DMS153 (cell line): ENCODE measurements at places on chromosomes 3 and 15.

DNA sequence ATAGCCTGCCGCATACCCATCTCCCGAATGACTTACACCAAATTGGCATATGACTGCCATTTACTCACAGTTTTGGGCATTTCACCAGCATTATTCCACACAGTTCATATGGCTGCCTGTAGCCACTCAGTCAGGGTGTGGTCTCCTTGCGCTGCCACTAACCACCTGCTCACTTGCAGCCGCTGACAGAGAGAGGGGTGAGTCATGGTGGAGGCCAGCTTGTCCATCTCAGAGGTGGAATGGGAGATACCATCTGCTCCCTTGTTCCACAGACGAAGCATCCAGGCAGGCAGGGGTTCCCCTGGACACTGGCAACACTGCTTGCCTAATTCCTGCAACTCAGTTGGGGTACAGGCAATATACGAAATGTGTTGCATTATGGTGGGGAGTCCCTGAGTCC is 15.6 kb downstream of the CCRL2 start:
- DNase-seq = peak; percentile 33

- no peak for DNase-seq
Observed at GRCh38 chr15:80992006-80992405, 2.4 kb upstream of the MESD start.

DNA sequence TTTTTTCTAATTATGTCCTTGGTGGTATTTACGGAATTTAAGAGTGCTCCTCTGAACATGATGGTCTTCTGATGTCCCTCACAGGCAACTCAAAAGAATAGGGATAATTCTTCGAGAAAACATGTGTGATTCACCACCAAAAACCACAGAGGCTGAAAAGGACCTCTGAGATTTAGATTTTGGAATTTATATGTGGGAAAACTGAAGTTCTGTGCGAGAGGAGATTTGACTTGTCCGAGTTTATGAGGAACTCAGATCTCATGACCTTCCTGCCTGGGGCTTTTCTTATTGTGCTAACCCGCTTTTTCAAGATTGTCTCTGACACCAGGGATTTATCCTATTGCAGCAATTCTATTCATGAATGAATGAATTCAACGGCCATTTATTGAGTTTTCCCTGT is 142.4 kb downstream of the FAM43A start:
- no peak for DNase-seq

- DNase-seq = no peak
Observed at GRCh38 chr3:66991459-66991858, 6.6 kb upstream of the KBTBD8 start.

DNA sequence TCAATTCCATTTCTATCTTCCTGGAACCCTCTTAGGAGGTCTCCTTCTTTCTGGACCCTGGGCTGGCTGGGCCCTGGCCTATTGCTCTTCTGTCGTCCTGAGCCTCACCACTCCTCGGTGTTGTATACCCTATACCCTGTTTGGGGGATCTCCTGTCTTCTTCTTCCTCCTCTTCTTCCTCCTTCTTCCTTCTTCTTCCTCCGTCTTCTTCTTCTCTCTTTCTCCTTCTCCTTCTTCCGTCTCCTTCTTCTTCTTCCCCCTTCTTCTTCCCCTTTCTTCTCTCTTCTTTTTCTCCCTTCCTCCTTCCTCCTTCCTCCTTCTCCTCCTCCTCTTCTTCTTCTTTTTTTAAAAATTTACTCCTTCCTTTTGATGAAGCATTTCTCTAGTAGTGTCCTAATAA is 30.4 kb upstream of the FXR1 start:
- no peak for DNase-seq

- DNase-seq = no peak
Observed at GRCh38 chr3:73052857-73053256, 8.6 kb upstream of the EBLN2 start.

DNA sequence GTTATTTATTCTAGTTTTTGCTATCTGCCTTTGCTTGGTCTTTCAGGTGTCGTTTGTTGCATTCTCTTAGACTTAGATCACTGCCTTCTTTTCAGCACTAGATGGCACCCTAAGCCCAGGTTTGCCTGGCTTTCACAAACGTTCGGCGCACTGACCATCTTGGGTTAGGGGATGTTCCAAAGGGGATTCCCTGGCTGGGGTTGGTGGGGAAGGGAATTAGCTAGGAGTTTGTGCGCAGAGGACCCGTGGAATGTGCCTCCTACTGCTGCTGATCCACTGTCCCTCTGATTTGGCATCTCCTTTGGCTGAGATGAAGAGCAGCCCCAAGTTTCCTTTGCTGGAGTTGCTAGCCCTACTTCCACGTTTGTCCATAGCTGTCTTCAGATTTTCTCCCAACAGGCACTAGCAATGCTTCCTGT is 33.9 kb downstream of the PFN2 start:
- DNase-seq = peak; percentile 10

- DNase-seq = no peak
Observed at GRCh38 chr3:77933926-77934325, 894.0 kb downstream of the ROBO2 start.

DNA sequence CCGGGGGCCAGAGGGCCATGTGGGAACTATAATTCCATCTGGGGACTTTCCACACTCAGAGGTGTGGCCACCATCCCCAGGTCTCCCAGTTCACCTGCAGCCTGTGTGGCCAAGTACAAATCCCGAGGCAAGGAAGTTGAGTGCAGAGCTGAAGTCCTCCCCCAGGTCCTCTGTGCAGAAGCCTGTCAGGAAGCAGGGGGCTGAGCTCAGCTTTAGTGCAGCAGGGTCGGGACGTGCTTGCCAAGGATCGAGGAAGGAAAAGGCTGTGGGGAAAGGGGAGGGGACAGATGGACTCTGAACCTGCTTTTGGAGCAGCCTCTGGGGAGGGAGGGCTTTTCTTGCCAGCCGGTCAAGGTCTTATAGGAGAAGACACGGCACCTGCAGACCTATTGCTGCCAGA is 67.7 kb downstream of the CHRNA7 start:
- DNase-seq = no peak

- DNase-seq = no peak
Observed at GRCh38 chr3:117047951-117048705, 338.5 kb downstream of the TUSC7 start.

- DNase-seq = no peak
Observed at GRCh38 chr3:25428789-25429335, 799 bp downstream of the RARB start.

- DNase-seq = no peak
Observed at GRCh38 chr3:32219537-32219936, 18.9 kb upstream of the CMTM8 start.

DNA sequence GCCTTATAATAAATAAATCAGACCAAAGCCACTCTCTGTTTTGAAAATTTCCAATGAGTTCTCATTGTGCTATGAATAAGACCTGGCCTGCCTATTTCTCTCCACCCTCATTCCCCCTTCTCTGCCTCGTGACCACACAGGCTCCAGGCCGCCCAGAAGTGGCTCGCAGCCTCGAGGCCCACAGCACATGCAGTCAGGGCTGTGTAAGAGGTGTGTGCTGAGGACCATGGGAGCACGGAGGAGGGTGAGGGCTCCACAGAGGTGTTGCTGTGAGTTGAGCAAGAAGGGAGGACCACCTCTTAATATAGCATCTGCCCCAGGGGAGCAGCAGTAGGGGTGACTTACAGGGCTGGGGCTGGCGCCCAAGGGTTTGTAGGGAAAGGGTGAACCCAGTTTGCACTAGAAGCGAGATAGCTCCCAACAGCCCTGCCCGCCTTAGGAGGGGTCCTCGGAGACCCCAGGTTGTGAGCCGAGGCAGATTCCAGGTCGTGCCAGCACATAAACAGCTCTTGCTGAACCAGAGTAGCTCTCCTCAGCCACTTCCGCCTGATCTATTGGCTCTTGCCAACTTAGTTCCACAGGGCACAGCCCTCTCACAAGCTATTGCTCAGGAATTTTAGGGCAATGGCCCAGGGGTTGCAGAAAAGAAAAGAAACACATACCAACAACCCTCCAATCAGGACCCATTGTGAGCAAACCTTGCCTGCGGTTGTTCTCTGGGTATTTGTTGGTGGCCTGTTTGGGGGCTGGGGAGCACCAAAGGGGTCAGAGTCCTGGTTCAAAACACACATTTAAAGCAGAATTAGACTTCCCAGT is 117.7 kb downstream of the MYLK start:
- no peak for DNase-seq

DNA sequence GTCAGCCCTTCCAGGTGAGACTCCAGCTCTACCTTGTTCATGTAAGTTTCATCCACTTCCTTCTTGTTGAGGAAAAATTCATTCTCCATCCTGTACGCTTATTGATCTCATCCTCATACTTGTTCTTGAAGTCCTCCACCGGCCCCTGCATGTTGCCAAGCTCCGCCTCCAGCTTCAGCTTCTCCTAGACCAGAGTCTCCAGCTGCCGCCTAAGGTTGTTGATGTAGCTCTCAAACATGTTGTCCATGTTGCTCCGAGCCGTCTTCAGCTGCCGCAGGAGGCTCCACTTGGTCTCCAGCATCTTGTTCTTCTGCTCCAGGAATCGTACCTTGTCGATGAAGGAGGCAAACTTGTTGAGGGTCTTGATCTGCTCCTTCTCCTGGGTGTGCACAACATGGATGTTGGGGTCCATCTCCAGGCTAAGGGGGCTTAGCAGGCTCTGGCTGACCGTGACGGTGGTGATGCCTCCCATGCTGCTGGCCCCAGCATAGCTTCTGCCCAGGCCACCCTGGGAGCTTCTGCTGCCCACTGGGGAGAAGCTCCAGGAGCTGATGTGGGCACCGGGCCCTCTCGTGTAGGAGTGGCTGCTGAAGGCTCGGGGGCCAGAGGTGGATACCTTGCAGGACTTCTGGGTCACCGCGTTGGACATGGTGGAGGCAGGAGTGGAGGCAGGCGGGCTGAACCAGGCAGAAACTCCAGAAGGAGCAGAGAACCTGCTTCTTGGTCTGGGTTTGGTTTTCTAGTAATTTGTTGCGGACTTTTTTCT is 422.6 kb upstream of the ARPP21 start:
- no peak for DNase-seq

DNA sequence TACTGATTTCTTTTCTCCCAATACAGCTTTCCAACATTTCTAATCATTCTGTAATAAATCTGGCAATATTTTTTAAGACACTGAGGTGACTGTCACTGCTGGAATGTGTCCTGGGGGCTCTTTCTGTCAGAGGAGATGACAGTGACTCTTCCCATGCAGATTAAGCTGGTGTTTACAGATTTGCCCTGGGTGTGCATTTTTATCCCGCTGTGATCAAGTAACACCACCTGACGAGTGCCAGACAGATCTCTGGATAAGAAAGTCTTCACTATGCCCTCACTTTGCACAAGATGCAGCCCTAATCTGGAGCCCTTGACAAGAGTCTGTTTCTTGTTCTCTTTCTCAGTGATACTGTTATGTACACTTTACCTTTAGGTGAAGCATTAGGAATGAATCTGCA is 477.7 kb downstream of the ZIC1 start:
- DNase-seq = no peak

GRCh38 chr3:128727059-128727458 is 1.1 kb downstream of the RAB7A start:
- no peak for DNase-seq

GRCh38 chr15:40100123-40100946 is 8.3 kb downstream of the BMF start:
- no peak for DNase-seq

- DNase-seq = no peak
Observed at GRCh38 chr3:195612075-195612800, 28.5 kb upstream of the APOD start.

DNA sequence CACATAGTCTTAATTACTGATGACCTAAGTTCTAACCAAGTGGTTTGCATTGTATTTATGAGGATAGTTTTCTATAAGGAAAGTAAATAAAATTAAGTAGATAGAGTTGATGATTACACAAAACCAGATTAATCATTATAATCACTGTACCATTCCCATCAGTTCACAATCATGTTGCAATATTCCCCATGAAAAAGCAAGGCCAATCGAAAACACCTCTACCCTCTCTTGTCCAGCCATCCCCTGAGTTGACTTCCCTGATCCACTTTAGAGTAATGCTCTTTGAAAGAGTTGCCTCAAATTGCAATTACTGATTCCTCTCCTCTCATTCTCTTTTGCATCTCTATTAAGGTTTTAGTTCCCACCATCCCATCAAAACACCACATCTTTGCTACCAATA is 21.0 kb downstream of the BCHE start:
- no peak for DNase-seq

DNA sequence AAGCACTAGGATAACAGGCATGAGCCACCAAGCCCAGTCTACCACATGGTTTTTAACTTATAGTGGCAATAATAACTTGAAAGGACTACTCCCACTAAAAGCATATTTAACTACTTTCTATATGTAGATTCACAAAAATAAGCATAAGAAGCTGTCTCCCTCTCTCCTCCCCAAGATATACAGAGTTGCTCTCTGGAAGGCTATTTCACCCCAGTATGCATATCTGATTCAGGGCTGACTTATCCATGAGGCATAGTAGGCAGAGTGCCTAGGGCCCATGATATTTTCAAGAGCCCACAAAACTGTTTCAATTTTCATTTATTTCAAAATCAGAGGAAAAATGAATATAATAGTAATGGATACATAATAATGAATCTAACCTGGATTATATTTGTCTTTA is 20.5 kb downstream of the ATP8B4 start:
- DNase-seq = no peak

GRCh38 chr3:32686713-32687112 is 1.7 kb downstream of the CNOT10 start:
- DNase-seq = no peak

- DNase-seq = peak; percentile 65
Observed at GRCh38 chr3:127694467-127695215, 21.9 kb downstream of the ABTB1 start.

DNA sequence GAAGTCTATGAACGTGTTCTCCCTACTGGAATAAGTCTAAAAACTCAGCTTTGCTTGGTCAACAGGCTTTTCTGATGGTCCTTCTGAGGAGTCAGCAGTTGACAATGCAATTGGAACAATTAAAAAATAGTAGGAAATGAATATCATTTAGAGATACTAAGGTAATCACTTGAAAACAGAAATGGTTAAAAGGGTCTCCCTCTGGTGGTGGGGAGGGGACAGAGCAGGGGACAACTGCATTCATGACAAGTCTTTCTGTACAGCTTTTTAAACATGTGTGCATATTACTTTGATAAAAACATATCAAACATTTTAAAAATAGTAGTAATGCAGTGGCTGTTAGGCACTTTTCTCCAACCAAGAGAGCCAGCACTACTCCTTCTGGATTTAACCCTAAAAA is 119.9 kb upstream of the FHIT start:
- DNase-seq = no peak

- no peak for DNase-seq
Observed at GRCh38 chr15:57895291-57895690, 170.2 kb downstream of the ALDH1A2 start.

DNA sequence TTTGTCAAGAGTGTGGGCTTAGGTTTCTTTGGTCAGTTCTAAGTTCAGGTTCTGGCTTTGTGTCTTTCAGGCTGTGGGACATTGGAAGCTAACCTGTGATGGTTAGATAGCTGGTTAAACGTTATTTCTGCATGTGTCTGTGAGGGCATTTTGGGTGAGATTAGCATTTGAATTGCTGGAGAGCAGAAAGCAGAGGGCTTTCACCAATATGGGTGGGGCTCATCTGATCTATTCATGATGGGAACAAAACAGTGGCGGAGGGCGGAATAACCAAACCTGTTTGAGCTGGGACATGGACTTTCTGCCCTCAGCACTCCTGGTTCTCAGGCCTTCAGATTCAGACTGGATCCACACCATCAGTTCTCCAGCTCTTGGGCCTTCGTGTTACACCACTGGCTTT is 195.4 kb downstream of the KLF13 start:
- no peak for DNase-seq

- no peak for DNase-seq
Observed at GRCh38 chr3:139434764-139435307, 41.5 kb downstream of the RBP2 start.

GRCh38 chr3:52752045-52752660 is 18.6 kb downstream of the NEK4 start:
- DNase-seq = no peak
